Esophagus muscularis mucosa (tissue), 4 donors: ENCODE measurements at places on chromosomes 11 and 22. TPM values are rescaled to one million over a fixed set of nuclear protein-coding genes. Genes with fewer than 3 reads are reported as not detected.
A peak's percentile ranks its signal among the peaks of the same experiment; 100 is the strongest.

Gene CDHR5
- not detected for total RNA-seq

Gene FAM227A
- 0.97 TPM for total RNA-seq

Gene OR52I2
- not detected for total RNA-seq

Gene CST6
- not detected for total RNA-seq

Gene FAM181B
- total RNA-seq: 1.2 TPM

Gene CLDN5
- 209 TPM for total RNA-seq

Gene SLC5A12
- total RNA-seq: not detected

Gene PIK3C2A
- 74.1 TPM for total RNA-seq

- H3K36me3 ChIP-seq: no peaks in the 10 kb centered on the region
- H3K27me3 ChIP-seq: no peaks in the 10 kb centered on the region
- H3K4me1 ChIP-seq: peaks cover 69% of the 10 kb centered on the region
- DNase-seq: no peak
- H3K27ac ChIP-seq: peak overlapping the region; percentile 80
- no peak overlapping the region for H3K4me3 ChIP-seq
Measured at GRCh38 chr11:94751218-94751609, 16.9 kb upstream of the AMOTL1 start.

DNA sequence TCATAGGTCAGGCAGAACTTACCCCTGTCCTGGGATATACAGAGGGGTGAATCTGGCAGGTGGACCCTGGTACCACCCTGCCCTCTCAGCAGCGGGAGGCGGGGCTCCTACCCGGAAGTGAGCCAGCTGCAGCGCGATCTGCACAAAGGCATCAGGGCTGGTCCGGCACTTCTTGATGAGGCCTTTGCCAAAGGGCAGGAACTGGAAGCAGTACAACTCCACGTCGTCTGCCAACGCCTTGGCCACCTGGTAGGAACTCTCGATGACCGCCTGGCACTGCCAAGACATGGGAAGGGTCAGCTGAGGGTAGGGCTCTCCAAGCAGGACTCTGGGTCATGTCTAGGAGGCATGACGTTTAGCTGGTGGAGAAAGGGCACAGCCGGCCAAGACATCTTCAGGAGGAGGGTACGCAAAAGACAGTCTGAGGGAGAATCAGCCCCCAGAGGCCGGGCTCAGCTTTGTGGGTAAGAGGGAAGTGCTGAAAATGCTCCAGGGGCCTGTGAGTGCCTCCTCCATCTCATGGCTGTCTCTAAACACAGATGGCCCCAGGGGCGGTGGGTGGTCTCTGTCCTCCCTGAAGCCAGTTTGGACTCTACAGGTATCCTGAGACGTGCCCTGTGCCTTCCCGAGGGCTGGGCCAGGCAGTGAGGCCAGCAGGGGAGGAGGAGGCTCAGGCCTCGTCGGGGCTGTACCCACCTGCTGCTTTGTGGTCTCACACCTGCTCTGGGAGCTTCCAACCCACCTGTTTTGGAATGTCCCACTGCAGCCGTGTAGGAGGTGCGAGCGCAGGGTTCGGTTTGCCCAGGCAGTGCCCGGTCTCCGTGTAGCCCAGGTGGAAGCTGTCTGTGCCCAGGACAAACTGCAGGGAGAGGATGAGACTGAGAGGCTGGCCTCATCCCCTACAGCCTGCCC, 6.7 kb downstream of the CPT1B start:
- H3K27me3 ChIP-seq: no peaks in the 10 kb centered on the region
- peaks cover 53% of the 10 kb centered on the region for H3K36me3 ChIP-seq
- no peak overlapping the region for H3K4me3 ChIP-seq
- no peak overlapping the region for H3K27ac ChIP-seq

DNA sequence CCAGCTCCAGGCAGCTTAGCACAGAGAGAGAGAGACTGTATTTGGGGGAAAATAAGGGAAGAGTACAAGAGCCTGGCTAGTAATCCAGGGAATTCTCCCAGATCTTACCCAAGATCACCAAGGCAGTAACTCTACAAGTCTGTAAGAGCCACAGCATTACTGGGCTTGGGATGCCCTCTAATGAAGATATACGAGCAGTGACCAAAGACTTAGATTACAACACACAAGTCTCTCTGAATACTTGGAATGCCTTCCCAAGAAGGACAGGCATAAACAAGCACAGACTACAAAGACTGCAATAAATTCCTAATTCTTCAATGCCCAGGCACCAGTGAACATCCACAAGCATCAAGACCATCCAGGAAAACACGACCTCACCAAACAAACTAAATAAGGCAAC, 17.7 kb downstream of the DNAJC24 start:
- no peaks in the 10 kb centered on the region for H3K36me3 ChIP-seq
- H3K27me3 ChIP-seq: no peaks in the 10 kb centered on the region
- H3K4me3 ChIP-seq: no peak overlapping the region
- no peak for DNase-seq

DNA sequence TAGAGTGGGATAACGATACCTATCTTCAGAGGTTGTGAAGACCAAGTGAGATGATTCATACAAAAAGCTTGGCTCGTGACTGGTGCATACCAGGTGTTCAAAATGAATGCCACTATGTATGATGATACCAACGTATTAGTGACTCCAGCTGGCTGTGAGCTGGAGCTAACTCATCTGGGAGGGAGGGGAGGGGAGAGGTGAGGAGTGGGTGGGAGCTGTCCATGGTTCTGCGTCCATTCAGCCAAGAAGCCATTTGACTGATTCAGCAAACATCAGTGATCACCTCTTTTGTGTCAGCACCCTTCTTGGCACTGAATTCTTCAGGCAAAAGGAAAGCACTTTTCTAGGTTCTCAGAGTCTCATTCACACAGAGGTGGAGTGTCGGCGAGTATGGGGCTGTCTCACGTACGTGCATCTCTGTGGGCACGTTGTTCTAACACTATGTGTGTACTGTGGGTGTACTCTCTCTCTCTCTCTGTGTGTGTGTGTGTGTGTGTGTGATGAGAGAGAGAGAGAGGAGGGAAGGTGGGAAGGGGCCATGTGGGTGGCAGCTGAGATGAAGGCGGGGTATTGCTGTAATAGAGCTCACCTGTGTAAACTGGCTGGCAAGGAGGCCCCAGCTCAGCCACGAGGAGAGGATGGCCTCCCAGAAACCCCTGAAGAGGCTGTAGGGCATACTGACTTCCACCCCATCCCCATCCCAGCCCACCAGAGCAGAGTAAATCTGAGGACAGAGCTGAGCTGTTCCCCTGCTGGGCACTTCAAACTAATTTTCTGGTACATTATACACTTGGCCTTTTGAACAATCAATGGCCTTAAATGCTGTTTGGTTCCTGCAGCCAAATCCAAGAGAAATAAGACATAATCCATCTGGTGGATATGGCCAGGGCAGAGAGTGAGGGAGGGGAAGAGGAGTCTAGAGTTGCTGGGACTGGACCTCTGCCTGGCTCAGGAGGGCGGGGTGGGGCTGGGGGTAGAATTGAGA, 96.1 kb upstream of the THY1 start:
- no peak for DNase-seq
- H3K27ac ChIP-seq: no peak overlapping the region
- no peaks in the 10 kb centered on the region for H3K27me3 ChIP-seq
- no peaks in the 10 kb centered on the region for H3K36me3 ChIP-seq
- no peaks in the 10 kb centered on the region for H3K4me1 ChIP-seq
- H3K4me3 ChIP-seq: no peak overlapping the region

- H3K27ac ChIP-seq: no peak overlapping the region
- DNase-seq: no peak
- H3K4me3 ChIP-seq: no peak overlapping the region
- H3K4me1 ChIP-seq: no peaks in the 10 kb centered on the region
- H3K27me3 ChIP-seq: no peaks in the 10 kb centered on the region
Measured at GRCh38 chr11:7869467-7869866, 61.6 kb downstream of the OR10A6 start.

DNA sequence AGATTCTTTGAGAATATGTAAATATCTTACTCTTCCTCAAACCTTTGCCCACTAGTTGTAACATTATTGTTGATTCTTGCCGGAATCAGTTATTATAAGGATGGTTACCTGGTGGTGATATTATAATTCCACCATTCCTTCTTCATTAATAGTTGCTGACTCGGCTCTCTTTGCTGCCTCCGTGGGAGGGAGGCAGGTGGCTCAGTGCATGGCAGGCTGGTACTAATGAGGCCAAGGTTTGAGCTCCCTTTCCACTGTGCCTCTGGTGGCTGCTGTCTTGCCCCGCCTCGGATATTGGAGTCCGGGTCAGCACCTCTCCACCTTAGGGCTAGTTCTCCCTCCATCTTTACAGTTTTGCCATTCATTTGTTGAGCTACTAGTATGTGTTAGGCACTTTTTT, 12.7 kb downstream of the CD6 start:
- no peak overlapping the region for H3K4me3 ChIP-seq
- H3K4me1 ChIP-seq: no peaks in the 10 kb centered on the region
- H3K27ac ChIP-seq: no peak overlapping the region
- H3K36me3 ChIP-seq: no peaks in the 10 kb centered on the region
- no peak for DNase-seq
